ENCODE measurements at places on chromosomes 3 and 15.

DNA sequence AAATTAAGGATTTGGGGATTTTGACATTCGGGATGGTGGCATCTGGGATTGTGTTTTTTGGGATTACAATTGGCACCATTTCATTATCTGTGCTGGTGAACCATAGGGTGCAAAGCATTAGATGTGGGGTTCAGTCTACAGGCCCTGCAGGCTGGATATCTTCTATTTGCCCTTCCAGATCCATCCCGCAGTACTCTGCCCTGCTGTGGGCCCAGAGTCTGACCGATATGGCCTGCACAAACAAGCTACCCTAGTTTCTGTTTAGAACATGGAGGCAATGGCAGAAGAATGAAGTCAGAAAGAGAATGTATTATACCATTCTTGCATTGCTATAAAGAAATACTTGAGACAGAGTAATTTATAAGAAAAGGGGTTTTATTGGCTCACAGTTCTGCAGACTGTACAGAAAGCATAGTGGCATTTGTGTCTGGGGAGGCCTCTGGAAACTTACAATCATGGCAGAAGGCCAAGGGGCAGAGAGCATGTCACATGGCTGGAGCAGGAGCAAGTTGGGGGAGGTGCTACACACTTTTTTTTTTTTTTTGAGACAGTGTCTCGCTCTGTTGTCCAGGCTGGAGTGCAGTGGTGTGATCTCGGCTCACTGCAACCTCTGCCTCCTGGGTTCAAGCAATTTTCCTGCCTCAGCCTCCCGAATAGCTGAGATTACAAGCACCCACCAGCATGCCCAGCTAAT, 93.7 kb downstream of the NCEH1 start:
- DNase-seq = no peak

- DNase-seq = no peak
Measured at GRCh38 chr15:70343961-70344621, 246.4 kb upstream of the TLE3 start.

DNA sequence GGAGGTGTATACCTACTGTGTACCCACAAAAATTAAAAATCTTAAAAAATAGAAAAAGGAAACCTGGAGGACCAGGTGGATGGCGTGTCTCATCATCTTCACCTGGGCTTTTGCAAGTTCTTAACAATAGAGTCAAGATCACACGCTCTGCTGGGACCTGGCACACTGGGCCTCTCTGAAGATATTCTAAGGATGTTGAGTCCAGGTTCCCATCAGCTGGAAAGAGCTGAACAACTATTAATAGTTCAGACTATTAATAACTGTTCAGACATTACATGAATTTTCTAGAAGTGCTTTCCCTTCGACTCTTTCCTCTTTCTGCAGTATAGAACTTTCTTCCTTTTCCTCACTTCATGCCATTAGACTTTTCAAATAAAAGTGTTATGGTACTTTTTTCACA, 320.2 kb upstream of the IL12A start:
- no peak for DNase-seq

GRCh38 chr3:141087778-141088130, 36.6 kb downstream of the SPSB4 start:
- no peak for DNase-seq

- peak; percentile 52 for DNase-seq
Measured at GRCh38 chr15:67175643-67176071, 78.8 kb downstream of the AAGAB start.

DNA sequence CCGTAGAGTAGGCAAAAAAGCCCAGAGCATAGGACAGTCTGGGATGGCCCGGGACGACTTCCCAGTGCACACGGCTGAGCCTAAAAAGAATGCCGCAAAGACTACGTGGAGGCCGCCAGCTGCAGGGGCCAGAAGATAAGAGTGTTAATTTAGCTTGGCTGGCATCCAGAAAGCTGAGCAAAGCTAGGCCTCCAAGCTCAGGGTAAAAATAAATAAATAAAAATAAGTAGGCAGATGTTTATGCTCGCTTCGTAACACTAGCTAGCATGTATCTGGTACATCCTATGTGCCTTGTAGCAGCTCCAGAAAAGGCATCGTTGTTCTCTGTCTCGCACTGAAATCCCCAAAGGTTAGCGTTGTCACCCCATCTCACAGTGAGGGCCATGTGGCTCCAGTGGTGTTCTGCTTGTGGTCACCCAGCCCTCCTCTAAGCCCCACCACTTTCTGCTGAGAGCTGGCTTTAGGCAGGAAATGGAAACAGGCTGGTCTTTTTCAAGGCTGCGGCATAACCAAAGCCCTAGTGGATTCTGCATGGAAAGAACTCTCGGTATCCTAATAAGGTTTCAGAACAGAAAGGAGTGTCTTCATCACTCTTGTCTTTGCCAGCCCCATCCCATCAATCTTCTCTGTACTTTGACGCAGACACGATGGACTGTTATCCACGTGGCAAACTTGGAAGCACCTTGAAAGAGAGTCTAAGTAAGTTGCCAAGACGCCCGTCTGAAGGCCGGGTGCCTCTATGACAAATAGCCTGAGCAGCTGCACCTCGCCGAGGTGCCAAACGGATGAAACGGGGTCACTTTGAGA, 58.1 kb upstream of the MEF2A start:
- no peak for DNase-seq

DNA sequence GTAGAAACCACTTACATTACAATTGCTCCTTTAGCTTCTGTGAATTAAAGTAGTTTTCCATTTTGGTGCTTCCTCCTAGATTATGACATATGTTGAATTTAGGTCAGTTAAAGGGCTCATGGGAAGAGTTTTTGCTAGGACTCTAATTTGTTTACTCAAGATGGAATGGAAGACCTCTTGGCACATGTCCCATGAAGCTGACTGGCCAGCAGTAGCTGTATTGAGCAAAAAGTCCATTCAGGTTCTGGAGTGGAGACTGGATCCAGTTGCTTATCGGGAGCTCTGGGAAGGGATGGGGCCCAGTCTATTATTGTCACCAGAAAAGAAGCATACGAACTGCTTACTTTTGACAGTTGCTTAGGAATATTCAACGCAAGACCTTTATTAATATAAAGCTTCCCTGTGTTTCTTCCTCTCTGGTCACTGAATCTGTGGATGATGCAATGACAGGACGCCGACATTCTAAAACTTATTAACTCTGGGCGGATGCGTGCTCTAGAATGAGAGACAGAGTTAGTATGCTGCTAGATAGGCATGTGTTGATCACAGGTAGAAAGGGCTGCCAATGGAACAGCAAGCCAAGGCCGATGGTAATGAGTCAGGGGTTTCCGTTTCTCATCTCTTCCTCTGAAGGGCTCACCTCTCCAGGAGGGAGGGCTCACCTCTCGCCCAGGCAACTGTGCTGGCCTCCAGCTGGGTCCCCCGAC, 155.8 kb downstream of the NR1D2 start:
- DNase-seq = no peak

GRCh38 chr15:31973197-31973596, 57.1 kb upstream of the CHRNA7 start:
- DNase-seq = no peak

GRCh38 chr3:119559441-119559963, at the start of gene CD80:
Gene CD80 (minus strand): TSS chr3:119559614. CDS start chr3:119557728, 1,886 bp downstream.
- DNase-seq = peak; percentile 10

- no peak for DNase-seq
Measured at GRCh38 chr15:41798607-41799487, 24.6 kb downstream of the MAPKBP1 start.

- DNase-seq = no peak
Measured at GRCh38 chr3:115403786-115404185, 219.5 kb upstream of the GAP43 start.

- DNase-seq = no peak
Measured at GRCh38 chr3:178455226-178455625, 81.0 kb upstream of the KCNMB2 start.

DNA sequence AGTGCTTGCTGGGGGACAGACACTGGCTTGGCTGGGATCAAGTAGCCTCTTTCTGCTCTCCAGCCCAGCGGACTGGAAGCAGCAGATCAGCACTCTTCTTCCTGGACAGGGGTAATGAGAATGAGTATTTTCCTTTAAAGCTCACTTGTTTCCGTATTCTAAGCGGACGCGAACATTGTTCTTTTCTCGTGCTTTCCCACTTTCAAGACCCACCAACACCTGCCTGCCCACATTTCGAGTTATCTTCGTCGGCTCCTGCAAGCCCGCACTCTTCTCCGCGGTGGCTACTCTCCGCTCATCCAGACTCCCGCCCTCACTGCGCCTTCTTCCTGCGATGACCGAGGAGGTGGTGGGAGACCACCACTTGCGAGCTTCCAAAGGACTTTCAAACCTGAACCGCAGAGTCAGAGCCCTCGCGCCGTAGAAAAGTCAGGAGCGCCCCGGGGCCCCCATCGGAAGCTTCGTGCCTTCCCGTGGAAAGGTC, 1.6 kb upstream of the PPM1L start:
- no peak for DNase-seq

DNA sequence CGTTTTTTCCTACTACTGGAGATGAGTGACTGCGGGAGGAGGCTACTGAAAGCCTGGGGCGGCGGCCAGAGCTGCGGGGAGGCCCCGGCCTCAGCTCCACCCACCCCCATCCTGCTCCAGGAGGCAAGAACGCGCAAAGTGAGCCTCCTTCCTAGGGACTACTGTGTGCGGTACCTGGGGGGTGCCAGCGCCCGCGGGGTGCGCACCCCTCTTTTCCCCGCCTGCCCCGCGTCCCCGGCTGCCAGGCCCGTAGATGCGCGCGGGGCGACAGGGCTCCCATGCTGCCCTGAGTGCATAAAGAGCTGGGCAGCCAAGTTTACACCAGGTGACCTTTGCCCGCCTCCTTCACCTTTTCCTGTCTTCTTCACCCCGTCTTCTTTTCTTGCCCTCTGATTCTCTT, 2.5 kb upstream of the USF3 start:
- DNase-seq = no peak
